Mammary epithelial cell (primary cell): ENCODE measurements at places on chromosomes 16 and 17. TPM values are rescaled to one million over a fixed set of nuclear protein-coding genes. Genes with fewer than 3 reads are reported as not detected.

KCNH4 gene
- total RNA-seq, result not detected in 2 replicates

KRT9 gene
- 0.17 TPM for total RNA-seq

DRC3 gene
- total RNA-seq, result 0.11 and 0.85 TPM in 2 replicates

WFIKKN1 gene
- total RNA-seq, result 0.17 TPM

KRT33B gene
- total RNA-seq, result 0.17 TPM

PRAC1 gene
- not detected for total RNA-seq

TMEM107 gene
- 23.8 TPM for total RNA-seq

LPO gene
- total RNA-seq, result not detected

TEX19 gene
- total RNA-seq, result not detected

FBXO39 gene
- 0.56 TPM in 1 of 2 replicates, not detected in the other for total RNA-seq

PRSS21 gene
- 0.75 and 2.5 TPM in 2 replicates for total RNA-seq

RAB11FIP3 gene
- total RNA-seq, result 14.2 TPM

TSNAXIP1 gene
- total RNA-seq, result 0.96 and 0.99 TPM in 2 replicates

DRC7 gene
- total RNA-seq, result not detected in 2 replicates

KRTAP2-3 gene
- total RNA-seq, result 4.8 TPM

TEKT1 gene
- total RNA-seq, result not detected in 2 replicates

RAB11FIP4 gene
- total RNA-seq, result 6.5 TPM
